ENCODE measurements at places on chromosomes 11 and 22.

DNA sequence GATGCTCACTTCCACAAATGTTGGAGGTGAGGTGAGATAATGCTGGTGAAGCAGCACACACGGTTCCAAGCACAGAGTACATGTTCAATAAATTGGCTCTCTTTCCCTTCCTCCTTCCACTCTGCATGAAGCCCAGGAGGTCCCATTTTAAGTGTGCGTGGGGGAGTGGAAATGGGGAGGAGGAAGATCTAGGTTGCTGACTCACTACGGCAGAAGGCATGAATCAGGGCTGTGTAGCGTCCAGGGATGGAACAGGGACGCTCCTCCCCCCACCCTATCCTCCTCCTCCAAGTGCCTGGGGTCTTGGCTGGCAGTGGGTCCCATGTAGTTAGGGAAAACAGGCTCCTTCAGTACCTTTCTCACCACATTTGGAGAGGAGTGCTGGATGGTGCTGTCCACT, 44.2 kb downstream of the TRIM66 start:
- no peak for DNase-seq

- DNase-seq: no peak
Measured at GRCh38 chr11:88979641-88980040, 86.1 kb downstream of the GRM5 start.

DNA sequence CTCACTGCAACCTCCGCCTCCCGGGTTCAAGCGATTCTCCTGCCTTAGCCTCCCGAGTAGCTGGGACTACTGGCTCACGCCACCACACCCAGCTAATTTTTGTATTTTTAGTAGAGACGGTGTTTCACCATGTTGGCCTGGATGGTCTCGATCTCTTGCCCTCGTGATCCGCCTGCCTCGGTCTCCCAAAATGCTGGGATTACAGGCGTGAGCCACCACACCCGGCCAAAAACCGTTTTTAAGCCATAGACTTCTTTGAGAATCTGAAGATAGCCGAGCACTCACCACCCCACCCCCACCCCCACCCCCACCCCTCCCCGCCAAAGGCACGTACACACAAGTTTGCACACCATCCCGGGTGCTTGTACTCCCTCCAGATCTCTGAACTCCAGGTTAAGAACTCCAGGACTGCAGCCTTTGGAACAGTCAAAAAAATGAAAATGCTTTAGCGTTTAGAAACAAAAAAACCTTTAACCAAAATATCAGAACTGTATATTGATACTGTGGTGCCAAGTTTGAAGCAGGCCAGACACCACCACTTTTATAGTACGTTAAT, 1.5 kb downstream of the CRKL start:
- DNase-seq: no peak

GRCh38 chr11:65645710-65646109, 7.8 kb downstream of the SIPA1 start:
- DNase-seq: no peak

DNA sequence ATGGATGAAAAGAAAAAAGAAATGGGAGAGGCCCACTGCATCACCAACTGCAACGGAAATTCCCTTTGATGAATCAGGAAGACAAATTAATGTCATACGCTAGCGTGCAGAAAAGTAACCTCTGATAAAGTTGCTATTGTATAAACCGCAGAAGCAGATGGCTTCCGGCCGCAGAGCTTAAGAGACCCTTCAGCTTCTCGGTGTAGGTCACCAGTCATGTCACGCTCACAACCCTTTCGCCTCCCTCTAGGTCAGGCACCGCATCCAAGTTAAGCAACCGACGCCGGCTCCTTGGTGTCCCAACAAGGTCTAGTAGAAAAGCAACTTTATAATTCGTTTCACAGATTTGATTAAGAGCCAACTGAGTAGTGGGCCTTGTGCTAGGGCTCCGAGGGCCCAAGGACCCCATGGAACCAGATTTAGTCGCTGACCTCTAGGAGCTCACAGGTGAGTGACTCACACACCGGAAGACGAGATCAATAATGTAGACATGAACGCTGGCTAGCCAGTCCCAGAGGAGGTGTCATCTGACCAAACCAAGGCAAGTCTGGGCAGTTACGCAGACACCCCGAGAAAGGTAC, 1.2 kb upstream of the ZFP91 start:
- DNase-seq: peak; percentile 98

DNA sequence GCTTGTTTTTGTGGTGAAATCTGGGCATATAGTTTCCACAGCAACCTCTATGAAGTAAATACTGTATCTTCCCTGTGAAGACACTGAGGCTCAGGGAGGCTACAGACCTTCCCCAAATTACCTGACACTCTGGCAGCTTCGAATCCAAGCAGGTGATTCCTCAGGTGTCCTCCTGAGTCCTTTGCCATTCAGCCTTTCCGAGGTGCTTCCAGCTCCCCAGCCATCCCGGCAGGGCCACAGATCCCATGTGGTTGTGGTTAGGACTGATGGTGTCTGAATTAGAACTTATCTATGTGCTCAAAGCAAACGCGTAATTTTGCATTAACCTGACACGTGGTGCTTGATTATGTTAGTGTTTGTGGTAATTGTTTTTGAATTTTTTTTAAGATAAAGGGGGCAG, 785.6 kb downstream of the BRD1 start:
- no peak for DNase-seq

DNA sequence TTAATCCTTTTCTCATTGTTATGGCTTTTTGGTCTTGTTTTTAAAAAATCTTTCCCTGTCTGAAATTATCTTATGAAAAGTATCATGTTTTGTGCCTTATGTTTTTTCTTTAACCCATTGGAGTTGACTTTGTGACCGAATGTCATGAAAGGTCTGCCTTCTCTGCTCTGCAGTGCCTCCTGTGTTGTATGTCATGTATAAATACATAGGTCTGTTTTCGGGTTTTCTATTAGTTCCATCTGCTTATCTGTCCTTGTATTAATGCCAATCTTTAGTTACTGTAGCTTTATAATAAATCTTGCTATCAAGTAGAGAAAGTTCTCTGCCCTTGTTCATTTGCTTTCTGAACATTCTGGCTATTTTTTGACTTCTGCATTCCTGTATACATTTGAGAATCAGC, 73.0 kb downstream of the ZBTB44 start:
- DNase-seq: no peak

GRCh38 chr11:839875-840617, 2.3 kb downstream of the POLR2L start:
- no peak for DNase-seq

DNA sequence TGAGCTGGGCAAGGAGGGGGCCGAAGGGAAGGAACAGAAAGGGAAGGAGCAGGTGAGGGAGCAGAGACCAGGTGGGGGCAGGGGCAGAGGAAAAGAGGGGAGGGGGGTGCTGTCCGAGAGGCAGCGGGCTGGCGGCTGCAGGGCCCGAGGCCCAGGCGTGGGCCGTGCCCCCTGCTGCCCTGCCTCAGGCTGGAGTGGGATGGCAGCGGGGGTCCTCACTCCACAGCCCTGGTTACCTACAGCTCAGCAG, 2.3 kb downstream of the IGF2 start:
- DNase-seq: no peak

- no peak for DNase-seq
Measured at GRCh38 chr11:80320226-80320625, 879.4 kb upstream of the TENM4 start.

DNA sequence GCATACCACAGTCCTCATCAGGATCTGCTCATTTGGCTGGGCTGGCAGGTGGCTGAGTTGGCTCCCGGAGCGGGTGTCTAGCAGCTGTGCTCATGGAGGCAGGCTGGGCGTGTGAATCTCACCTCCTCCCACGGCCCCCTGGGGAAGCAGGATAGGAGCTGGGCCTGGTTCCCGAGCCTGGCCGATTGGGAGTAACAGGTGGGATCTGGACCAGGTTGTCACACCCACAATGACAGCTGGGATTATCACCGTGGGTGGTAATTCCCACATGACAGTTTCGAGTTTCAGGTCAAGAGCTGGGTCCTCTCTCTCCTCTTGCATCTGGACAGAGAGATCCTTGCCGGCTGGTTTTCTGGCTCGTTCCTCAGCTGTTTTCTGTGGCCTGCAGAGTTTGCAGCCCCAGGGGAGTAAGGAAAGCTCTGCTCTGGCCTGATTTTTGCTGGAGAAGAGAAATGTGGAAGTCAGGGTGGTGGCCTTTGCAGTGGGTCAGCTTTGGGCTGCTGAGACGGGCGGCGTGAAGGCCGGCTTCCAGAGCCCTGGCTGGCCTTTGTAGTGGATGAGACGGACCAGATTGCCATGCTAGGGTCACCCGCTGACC, 57.0 kb downstream of the BCR start:
- no peak for DNase-seq

DNA sequence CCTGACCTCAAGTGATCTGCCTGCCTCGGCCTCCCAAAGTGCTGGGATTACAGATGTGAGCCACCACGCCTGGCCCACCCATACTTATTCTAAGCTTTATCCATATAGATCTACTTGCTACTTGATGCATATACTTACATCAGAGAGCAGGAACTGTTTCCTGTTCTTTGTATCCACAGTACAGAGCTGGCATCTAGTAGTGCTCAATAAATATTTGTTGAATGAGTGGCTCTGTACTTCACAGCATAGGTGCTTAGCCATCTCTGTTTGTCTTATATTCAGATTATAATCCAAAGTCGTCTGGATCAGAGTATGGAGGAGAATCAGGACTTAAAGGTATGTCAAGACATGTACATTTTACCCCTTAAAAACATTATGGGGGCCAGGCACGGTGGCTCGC, 38.6 kb upstream of the DLAT start:
- DNase-seq: no peak

DNA sequence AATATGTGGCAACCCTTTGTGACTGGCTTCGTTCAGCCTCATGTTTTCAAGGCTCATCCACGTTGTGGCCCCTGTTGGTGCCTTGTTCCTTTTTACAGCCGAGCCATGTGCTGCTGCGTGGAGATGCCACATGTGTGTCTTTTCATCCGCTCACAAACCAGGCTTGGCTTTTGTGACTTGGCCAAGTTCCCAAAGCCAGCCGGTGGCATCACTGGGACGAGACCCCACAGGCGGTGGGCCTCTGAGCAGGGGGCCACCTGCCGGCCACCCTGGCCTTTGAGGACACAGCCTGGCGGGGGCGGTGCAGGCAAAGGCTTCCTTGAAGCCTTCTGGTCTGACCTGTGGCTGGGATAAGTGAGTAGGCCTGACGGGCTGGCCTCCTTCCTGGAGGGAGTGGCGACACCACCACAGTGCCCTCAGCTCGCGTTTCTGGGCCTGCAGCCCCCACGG, 10.5 kb downstream of the GRK2 start:
- peak; percentile 64 for DNase-seq

DNA sequence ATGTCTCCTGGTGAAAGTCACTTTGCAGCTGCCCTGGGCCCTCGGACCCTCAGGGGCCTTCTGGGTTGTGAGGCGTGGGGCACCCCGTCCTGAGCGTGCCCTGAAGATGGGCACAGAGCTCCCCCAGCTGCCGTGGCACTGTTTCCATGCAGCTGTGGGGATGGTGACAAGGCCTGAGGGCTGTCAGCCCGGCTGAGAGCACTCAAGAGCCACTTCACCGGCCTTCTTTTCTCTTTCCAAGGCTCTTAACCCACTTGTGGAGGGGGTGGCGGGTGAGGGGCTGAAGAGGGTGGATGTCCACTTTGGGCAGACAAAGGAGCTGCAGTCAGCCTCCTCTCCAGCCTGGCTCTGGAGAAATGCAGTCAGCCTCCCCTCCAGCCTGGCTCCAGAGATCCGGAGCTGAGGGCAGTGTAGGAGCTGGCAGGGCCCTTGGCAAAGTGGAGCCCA, 239.5 kb downstream of the ST3GAL4 start:
- no peak for DNase-seq

GRCh38 chr11:23932485-23932898, 564.4 kb upstream of the LUZP2 start:
- DNase-seq: no peak

- no peak for DNase-seq
Measured at GRCh38 chr11:36314434-36314767, 18.3 kb downstream of the PRR5L start.

- no peak for DNase-seq
Measured at GRCh38 chr11:43941257-43941994, 1.0 kb upstream of the C11orf96 start.

- DNase-seq: no peak
Measured at GRCh38 chr11:75421035-75421602, 11.9 kb downstream of the KLHL35 start.

DNA sequence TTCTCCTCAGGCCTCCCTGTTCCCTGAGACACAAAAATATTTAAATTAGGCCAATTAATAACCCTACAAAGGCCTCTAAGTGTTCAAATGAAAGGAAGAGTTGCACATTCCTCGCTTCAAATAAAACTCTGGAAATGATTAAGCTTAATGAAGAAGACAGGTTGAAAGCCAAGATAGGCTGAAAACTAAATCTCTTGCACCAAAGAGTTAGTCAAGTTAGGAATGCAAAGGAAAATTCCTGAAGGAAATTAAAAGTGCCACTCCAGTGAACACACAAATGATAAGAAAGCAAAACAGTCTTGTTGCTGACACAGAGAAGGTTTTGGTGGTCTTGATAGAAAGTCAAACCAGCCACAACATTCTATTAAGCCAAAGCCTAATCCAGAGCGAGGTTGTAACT, 574.4 kb downstream of the OPCML start:
- DNase-seq: no peak

- no peak for DNase-seq
Measured at GRCh38 chr22:44438056-44438455, 60.0 kb downstream of the RTL6 start.

- no peak for DNase-seq
Measured at GRCh38 chr11:17563961-17564686, 17.1 kb downstream of the OTOG start.

GRCh38 chr22:45832959-45833580, 143.9 kb downstream of the WNT7B start:
- no peak for DNase-seq

- DNase-seq: no peak
Measured at GRCh38 chr11:64074239-64074638, 38.5 kb downstream of the FLRT1 start.

DNA sequence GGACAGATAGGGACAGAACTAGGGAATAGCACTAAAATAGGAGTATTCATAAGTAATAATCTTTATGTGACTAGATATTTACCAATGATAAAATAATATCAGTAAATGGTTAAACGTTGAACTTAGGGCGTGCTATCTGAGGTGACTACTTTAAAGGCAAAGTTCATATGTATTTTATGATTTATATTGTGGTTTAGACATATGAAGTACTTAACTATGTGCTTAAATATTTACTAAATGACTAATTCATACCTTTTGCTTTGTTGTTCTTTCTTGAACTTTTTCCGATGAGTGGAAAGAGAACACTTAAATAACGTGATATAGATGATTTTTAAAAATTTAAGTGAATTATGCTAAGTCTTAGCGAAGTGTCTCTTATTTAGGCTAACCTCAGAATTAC, 14.7 kb downstream of the LUZP2 start:
- no peak for DNase-seq
